HT1080 (cell line): ENCODE measurements at places on chromosomes 5 and 9.

- no peak for DNase-seq
Observed at GRCh38 chr5:51034222-51034901, 348.9 kb upstream of the ISL1 start.

DNA sequence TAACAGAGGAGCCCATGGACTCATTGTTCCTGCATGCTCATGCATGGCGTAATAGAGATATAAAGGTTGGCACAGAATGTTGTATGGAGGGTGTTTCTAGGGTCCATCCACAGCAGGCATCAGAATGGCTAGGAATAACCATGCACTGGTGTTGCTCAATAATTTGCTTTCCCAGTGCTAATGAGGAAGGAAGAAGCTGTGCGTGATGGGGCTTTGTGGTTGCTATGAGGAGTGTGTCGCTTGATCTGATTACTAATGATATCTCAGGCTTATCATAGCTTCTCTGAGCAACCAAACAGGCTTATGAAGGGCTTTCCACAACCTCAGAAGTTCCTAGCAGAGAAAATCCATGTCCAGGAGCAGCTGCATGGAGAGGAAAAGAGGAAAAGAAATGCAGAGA lies 151.3 kb upstream of the TRPC7 start:
- DNase-seq, result no peak

DNA sequence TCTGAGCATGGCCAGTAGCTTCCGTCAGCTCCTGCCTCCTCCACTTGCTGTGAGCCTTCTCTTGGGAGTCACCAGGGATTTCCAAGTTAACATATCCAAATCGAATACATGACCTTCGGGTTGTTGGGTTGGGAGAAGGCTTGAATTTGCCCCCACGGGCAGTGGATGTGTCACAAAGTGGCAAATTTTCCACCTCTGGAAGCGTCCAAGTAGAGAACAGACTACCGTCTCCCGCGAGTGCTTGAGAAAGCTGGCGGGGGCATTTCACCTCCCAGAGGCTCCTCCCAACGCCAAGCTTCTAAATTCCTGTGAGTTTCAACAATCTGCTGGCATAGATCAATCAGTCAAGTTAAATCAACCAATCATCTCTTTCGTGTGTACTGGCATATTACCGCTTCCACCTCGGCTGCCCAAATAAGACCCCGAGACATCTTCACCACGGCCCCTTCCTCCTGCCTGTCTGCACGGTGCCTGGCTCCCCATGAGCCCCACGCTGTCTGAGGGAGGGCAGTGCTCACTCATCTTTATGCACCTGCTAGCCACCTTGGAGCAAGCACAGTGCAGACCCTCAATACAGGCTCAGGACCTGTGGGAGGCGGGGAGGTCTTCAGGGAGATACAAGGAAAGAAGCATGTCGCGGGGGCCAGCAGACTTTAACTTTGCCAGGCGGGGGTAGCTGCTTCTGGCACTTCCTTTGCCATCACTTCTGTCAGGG lies 79.1 kb downstream of the MRPL36 start:
- DNase-seq, result no peak

GRCh38 chr5:9544502-9545135 lies 1.3 kb downstream of the SEMA5A start:
- peak; percentile 89 for DNase-seq

GRCh38 chr9:124271660-124272059 lies 13.9 kb downstream of the NEK6 start:
- DNase-seq, result no peak

DNA sequence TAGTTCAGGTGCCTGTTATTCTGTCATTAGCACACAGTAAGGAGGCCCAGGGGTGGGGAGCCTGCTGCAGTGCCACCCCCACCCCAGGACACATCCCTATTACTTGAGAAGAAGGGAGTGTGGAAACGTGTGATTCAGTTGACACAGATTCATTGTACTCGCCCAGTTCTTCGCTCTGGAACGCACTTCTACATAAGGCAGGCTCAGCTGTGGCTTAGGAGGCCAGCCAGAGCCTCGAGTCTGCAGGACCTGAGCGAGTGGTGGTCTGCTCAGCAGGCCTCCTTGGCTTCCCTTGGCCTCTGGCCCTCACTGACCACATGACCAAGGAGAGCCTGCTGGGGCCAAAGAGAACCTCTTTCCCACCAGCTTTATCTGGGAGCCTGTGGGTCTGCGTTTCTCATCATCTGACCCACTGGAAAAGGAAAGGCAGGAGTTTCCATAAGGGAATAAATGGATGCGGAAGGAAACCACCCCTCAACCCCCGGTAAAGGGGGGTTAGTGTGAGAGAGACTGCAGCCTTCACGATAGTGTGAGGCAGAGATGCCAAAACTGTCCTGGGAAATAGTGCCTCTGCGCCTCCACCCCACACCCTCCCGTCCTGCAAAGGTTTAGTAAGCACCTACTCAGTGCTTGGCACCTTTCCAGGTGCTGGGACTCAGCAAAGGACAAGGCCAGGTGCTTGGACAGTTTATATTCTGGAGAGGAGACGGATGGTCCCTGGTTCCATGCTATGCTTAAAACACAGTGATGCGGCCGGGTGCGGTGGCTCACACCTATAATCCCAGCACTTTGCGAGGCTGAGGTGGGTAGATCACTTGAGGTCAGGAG lies 73.7 kb downstream of the PPARGC1B start:
- no peak for DNase-seq

- DNase-seq, result no peak
Observed at GRCh38 chr5:176181271-176181855, 56.9 kb upstream of the SIMC1 start.

- no peak for DNase-seq
Observed at GRCh38 chr5:122019919-122020590, 58.0 kb downstream of the LOX start.

DNA sequence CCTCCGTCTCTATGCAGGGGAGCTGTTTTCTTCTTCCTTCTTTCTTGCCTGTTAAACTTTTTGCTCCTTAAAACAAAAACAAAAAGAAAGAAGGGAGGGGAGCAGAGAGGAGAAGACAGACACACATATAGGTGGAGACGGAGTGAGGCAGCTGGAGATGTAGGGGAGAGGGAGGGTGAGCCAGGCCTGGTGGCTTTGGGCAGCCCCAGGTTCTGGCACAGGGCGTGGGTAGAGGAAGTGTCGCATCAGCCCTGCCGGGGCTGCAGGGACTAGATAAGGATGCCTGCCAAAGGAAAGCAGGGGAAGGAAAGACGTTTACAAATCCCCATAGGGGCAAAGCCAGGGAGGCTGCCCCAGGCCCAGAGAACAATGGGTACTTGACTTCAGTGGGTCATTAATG lies 38.7 kb upstream of the PTGS1 start:
- no peak for DNase-seq
